ENCODE measurements at places on chromosomes 1 and 21.

DNA sequence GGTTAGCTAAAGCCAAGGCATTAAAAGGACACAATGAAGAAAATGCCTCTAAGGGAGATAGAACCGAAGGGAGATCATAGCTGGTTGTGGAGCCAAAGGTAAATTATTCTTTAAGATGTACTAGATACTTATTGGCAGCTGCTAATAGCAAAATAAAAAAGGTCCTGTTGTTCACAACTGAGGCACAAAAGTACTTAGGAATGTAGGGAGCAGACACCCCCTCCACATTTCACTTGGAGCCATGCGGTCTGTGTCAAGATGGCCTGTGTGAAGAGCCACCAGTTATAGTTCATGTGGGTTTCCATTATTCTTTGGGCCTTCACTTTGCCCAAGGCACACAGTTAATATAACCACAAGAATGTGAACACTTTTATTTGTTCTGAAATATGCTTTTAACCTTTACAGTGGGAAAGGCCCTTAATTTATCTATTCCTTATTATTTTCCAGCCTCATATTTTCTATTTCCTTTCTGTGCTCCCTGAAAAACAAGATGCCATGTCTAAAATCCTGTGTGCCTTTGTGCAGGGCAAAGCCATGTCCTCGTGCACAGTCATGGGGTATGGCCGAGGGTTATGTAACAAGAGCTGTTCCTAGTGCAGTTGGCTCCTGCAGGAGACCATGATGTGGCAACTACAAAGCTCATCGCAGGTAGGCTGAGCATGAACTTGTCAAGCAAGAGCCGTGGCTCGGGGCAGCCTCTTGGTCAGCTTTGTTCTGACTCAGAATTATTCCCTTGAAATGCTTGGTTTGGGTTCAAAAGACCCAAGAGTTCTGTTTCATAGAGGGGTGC, 16.2 kb upstream of the WDR26 start:
- DNase-seq = no peak

GRCh38 chr1:50559421-50559820, 136.2 kb upstream of the DMRTA2 start:
- DNase-seq = no peak

DNA sequence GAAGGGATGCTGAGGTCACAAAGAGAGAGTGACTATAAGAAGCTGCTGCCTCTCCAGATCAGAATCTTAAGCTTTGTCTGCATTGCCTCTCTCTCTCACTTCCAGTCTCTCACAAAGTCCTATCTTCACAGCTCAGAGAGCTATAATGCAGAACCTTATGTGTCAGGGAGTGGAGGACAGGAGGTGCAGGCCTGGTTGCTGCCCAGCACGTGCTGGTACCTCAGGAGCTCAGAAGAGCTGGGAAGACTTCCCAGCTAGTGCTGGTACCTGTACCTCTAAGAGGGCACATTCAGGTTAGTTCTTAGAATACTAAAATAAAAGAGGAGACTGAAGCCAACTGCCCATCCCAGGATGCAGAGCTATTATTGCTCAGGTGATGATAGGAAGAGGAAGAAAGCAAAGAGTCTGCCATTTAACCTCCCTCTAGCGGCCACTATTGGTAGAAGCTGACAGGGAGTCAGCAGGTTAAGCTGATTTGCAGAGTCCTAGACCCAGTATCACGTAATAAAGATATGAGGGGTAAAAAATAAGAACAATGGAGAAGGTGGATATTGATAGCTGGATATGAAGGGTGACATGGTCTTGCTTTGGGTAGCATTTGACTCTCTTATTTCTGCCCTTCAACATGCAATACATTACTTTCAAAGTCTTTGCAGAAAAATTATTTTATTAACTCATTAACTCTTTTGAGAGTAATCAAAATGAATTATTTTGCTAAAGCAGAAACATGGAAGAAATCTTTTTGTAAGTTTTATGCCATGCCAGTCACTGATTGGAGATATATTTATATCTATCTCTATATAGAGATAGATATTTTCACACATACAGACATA, 138.1 kb upstream of the HMCN1 start:
- DNase-seq = peak; percentile 36

- peak; percentile 54 for DNase-seq
Measured at GRCh38 chr1:91712981-91713841, 172.7 kb downstream of the TGFBR3 start.

- no peak for DNase-seq
Measured at GRCh38 chr1:8213676-8214075, 104.2 kb upstream of the SLC45A1 start.

DNA sequence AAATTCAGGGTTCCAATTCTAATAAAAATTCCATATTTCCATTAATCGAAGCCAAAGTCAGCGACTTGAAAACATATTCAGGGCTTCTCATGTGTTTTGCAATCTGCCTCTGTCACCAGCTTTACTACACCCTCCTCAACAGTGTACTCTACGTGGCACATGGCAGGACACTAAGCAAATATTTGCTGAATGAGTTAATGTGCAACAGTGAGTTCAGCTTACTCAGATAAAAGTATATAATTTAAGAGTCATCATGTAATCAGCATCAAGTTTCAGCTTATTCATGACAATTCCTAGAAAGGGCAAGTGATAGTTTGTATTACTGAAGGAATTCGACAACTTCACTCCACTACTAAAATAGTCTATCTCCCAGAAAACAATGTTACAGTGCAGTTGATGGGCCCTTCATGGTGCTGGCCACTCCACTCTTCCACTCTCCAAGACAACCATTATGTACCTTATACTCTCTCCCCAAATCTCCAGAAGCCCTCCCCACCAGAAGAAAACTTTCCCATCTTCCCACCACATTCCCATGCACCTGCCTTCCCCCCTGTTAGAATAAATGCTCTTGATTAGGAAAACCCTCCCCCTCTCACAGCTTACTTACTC, 97.3 kb downstream of the TTLL7 start:
- DNase-seq = no peak

- DNase-seq = peak; percentile 73
Measured at GRCh38 chr1:24502065-24502708, 449 bp upstream of the RCAN3 start.

DNA sequence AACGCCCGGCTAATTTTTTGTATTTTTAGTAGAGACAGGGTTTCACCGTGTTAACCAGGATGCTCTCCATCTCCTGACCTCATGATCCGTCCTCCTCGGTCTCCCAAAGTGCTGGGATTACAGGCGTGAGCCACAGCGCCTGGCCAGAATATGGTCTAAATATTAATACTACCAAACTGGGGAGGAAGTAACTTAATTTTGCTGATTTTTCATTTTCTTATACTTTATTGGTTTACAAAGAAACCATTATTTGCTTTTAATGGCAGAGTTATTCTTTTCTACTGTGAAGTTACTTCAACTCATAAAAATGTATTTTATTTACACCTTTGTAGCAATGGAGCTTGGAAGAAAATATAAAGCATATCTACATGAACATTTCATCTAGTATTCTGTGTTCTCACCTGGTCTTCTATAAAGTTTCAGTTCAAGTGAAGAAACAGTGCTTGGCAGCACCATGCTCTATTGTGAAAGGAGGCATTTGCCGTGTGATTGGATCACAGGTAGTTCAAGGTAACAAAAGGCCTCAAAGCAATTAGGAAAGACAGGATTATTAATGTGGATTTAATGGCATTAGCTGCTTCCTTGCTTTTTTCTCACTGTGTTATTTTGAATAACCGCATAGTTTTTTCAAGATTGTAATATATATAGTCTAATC, 13.6 kb downstream of the GBP1 start:
- no peak for DNase-seq

GRCh38 chr21:18467715-18468114, 64.1 kb upstream of the TMPRSS15 start:
- no peak for DNase-seq

GRCh38 chr1:118337346-118337745, 152.3 kb upstream of the SPAG17 start:
- DNase-seq = no peak

DNA sequence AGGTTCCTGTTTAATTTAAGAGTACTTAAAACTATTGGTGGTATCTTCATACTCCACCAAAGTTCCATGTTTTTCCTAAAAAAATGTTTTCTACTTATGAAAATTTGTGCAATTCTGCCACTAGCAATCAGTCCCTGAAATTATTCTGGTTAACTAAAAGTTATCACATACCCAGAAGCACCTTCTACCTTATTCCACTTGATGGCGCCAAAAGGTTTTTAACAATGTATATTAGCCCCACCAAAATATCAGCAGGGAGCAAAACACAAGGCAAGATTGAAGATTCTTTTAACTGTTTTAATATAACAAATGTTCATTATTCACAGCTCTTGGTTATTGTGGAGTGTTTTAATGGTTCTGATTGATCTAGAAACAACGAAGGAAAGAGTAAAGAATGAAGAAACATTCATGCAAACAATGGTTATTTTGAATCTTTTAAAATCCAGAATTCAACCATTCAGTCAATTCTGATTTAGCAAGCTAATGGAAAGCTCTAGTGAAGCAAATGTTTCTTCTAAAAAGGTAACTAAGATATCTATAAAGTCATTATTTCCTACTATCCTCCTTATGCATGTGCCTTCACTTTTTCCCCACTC, 67.2 kb downstream of the TTLL7 start:
- DNase-seq = peak; percentile 2

GRCh38 chr1:63780565-63780964, 6.7 kb downstream of the ROR1 start:
- no peak for DNase-seq

- no peak for DNase-seq
Measured at GRCh38 chr1:34930702-34931071, 1.2 kb upstream of the DLGAP3 start.

DNA sequence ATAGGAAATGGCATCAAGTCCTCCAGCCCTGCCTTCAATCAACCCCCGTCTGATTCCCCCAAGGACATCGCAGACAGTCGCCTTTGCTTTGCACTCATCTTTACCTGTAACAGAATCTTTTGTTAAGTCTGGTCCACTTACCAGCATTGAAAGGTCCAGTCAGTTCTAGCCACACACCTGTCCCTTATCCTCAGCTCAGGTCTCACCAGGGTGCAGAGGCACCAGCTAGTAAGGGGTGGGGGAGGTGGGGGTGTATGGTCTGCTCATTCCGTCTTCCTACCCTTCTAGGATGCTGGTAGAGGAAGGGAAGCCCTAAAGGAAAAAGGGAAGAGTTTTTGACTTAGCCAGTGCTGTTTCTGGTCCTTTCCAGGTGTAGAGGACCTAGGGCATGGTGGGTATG, 427.7 kb downstream of the MATN1 start:
- DNase-seq = no peak

DNA sequence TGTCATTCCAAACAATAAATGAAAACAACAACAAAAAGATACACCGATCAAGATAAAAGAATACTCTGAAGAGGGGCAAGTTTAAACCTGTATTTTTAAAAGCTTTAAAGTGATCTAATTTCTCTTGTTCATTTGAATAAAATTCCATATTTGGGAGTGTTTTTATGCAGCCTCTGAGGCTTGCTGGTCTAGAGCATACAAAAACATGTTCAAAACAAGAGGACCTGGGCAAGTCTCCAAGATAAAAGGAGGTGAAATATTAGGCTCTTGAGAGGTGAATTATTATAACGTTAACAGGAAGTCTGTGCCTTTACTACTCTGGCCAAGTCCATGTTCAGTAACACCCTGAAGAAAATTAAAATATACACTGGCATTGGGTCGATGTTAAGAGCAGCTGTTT, 20.1 kb downstream of the URB1 start:
- no peak for DNase-seq

DNA sequence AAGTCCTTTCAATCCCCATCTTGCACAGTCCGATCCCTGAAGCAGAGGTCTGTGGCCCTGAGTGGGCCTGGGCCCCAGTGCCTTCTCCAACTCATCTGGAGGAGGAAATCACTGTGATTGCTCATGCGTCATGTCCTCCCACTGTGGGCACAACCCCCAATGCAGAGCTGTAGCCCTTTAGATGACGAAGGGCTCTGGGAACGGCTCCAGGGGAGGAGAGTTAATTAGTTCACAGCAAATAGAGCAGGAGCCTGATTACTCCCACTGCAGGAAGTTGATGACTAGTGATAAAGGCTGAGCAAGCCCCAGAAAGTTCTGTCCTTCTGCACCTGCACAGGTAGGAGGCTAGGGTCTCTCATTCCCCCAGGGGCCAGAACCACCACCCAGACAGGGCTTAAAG, 111.5 kb downstream of the CCDC185 start:
- DNase-seq = no peak

DNA sequence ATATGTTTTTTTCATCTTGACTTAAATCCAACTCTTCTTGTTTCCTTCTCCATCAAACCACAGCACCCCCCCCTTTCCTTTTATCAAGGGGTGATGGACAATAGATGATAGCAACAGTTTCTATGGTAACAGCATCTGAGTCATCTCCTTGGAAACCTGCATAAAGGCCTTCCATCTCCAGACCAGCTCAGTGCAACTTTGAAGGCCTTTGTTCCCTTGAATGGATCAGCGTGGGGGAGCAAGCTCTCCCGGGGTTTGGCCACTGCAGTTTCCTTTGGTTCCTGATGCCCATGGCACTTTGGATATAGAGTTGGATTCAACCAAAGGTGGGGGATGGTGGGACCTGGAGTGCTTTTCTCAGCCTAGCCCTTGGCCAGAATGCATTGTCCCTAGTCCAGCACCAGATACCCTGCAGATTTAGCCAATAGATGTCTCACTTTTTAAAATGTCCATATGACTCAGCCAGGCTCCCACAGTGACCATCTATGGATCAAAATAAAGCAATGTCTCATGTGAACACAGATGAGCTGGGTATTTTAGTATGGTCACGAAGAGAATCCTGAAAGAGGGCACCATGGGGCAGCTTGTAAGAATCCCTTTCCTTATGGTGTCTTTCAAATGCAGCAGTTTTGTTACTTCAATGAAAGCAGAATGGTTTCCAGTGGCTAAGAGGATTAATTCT, 127.7 kb downstream of the SPATA46 start:
- no peak for DNase-seq

DNA sequence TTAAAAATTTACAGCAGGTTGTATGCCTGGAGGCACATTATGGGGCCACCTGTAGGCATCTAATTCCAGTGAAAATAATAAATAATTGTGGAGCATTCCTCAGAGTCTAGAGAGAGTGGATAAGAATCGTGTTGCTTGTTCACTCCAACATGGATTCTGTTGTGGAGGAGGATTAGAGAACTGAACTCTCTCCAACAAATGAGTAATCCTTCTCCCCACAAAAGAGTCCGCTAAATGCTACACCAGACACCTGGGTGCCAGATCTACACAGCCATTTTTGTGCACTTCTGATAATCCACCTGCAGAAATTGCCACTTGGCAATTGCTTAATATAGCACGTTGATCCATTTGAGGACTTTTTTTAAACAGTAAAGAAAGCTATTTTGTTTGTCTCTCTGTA, 113.7 kb upstream of the DPYD start:
- DNase-seq = no peak

Measured in activated naive CD8-positive, alpha-beta T cell treated with anti-CD3 and anti-CD28 coated beads, Interleukin-2, amount 50 U/mL, for 24 hours (primary cell).